Activated CD8-positive, alpha-beta memory T cell treated with anti-CD3 and anti-CD28 coated beads for 36 hours (primary cell): ENCODE measurements at places on chromosomes 1 and 21. TPM values are rescaled to one million over a fixed set of nuclear protein-coding genes. Genes with fewer than 3 reads are reported as not detected.

OR4F16 gene
- not detected for total RNA-seq

FCRL5 gene
- total RNA-seq: not detected

MNDA gene
- total RNA-seq: not detected

FCRL2 gene
- not detected for total RNA-seq

GART gene
- total RNA-seq: 236 TPM

C2CD2 gene
- total RNA-seq: 4.0 TPM

ARF1 gene
- 392 TPM for total RNA-seq

GPBP1L1 gene
- total RNA-seq: 103 TPM

CRNN gene
- not detected for total RNA-seq

FMO3 gene
- total RNA-seq: not detected

PRDM16 gene
- total RNA-seq: not detected

AGT gene
- total RNA-seq: not detected

SPATA21 gene
- total RNA-seq: not detected

PLA2G2F gene
- total RNA-seq: not detected

VCAM1 gene
- total RNA-seq: 2.4 TPM

ADAM15 gene
- total RNA-seq: 44.6 TPM

TSPEAR gene
- total RNA-seq: not detected

OR2T35 gene
- total RNA-seq: not detected

UTS2 gene
- not detected for total RNA-seq

RUNX1 gene
- 37.2 TPM for total RNA-seq

ECM1 gene
- 1.3 TPM for total RNA-seq

C1orf141 gene
- total RNA-seq: not detected

C1orf185 gene
- not detected for total RNA-seq

NBL1 gene
- 38.0 TPM for total RNA-seq

KCNJ9 gene
- total RNA-seq: not detected

AKR7A3 gene
- 0.38 TPM for total RNA-seq

KRTAP26-1 gene
- not detected for total RNA-seq

MARK1 gene
- not detected for total RNA-seq

RGS4 gene
- total RNA-seq: not detected
